CD4-positive, CD25-positive, alpha-beta regulatory T cell (primary cell): ENCODE measurements at places on chromosomes 3 and 15.
A peak's percentile ranks its signal among the peaks of the same experiment; 100 is the strongest.

DNA sequence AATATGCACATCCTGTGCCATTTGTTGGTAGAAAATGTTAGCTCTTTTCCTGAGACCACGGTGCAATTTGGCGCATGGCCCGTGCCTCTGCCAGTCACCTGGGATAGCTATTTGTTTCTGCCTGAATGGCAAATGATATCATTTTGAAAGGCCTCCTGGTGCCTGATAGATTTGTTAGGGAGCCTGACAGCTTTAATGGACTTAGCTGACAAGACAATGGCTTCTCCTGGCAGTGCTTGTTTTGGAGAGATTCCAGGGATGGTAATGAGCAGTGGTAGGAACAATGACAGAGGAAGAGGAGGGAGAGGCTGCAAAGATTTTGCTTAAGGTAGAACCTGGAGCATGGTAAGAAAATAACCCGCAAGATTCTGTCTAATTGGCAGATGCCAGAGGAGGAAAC lies 268.5 kb downstream of the CLSTN2 start:
- no peak for DNase-seq

- no peak for DNase-seq
Observed at GRCh38 chr3:128463771-128464170, 2.9 kb downstream of the DNAJB8 start.

DNA sequence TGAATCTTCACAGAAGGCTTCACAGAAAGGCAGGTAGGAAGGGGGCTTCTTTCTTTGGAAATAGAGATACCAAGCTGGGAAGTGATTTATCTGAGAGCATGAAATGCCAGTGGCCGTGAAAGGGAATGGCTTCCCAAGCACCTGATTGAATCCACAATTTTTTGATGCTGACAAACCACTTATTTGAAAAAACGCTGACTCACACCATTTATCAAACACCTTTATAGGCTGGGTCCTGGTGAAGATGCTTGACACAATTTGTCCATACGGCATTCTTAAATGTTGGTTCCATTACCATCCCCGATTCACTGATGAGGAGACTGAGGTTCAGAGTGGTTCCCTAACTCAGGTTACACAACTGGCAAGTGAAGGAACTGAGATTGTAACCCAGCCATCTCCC lies 64.1 kb upstream of the POMGNT2 start:
- no peak for DNase-seq

DNA sequence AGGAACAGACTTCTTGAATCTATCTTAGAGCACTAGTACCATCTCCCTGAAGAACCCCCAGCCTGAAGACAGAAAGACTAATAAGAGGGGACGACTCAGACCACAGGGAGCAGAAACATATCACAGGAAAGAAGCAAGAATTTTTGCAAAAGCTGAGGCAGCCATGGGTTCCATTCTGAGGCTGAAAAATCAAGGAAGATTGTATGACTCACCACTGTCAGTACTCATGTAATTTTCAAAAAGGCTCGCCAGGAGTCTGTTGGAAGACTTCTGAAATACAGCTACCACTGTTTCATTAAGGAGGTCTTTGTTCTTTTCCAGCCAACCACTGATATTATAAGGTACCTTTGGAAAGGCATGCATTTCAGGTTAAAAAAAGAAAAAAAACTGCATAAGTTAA lies 47.5 kb downstream of the MYH15 start:
- DNase-seq: no peak

- no peak for DNase-seq
Observed at GRCh38 chr15:74833376-74834107, 7.1 kb downstream of the CPLX3 start.

DNA sequence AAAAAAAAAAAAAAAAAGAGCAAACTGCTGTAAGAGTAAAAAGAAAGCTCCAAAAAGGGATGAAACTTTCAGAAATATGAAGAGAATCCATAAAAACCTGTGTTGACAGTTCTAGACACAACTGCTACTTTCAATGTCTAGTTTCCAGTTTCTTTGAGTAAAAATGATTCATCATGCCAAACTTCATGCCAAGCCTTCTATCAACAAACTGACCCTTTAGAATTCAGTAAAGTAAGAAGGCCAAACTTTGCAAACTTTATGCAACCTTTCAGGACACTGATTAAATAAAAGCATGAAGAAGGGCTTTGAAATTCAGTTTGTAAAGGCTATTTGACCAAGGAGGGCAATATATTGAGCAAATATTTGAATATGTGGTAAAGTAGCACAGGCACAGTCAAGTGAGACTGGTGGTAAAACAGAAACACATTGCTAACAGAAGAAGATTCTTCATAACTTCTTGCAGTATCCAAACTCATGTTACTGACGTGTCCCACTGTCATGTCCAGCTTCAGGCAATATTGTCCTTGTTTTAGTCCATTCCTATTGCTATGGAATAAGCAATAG lies 56.3 kb upstream of the CFAP20DC start:
- DNase-seq: no peak

GRCh38 chr15:65410036-65410435 lies 12.7 kb downstream of the IGDCC4 start:
- no peak for DNase-seq

DNA sequence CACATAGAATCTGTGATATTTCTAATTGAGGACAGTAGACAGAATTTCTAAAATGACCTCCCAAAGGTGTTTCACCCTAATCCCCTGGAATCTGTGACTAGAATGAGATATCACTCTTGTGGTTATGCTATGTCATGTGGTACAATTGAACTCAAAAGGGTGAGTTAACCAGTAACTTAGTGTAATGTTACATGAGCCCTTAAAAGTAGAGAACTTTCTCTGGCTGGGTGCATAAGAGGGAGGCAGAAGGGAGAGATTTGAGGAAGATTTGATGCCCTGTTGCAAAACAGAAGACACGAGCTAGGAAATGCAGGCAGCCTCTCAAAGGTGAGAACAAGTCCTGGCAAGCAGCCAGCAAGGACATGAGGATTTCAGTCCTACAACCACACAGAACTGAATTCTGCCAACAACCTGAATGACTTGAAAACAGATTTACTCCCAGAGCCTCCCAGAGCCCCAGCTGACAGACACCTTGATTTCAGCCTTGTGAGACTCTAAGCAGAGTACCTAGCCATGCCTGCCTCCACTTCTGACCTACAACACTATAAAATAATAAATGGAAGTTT lies 160.3 kb downstream of the MTHFS start:
- DNase-seq: no peak

- DNase-seq: peak; percentile 49
Observed at GRCh38 chr15:52559575-52559974, 9.3 kb downstream of the ARPP19 start.

DNA sequence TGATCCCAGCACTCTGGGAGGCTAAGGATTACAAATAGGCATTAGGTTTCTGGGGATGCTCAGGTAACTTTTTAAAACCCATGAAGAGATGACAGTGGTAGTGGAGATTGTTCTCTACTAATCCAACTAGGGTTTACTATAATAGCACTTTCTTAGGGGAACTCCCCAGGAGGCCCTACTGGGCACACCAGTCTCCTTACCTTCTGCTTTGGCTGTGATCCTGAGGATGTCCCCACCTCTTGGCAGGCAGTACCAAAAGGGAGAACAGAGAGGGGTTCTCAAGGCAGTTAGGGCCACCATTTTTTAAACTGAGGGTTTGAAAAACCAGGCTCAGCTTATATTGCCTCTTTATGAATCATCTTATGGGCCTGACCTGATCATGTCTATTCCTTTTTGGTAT lies 15.0 kb upstream of the FBXL22 start:
- no peak for DNase-seq
